NAMALWA (cell line): ENCODE measurements at places on chromosomes 6 and 20.

DNA sequence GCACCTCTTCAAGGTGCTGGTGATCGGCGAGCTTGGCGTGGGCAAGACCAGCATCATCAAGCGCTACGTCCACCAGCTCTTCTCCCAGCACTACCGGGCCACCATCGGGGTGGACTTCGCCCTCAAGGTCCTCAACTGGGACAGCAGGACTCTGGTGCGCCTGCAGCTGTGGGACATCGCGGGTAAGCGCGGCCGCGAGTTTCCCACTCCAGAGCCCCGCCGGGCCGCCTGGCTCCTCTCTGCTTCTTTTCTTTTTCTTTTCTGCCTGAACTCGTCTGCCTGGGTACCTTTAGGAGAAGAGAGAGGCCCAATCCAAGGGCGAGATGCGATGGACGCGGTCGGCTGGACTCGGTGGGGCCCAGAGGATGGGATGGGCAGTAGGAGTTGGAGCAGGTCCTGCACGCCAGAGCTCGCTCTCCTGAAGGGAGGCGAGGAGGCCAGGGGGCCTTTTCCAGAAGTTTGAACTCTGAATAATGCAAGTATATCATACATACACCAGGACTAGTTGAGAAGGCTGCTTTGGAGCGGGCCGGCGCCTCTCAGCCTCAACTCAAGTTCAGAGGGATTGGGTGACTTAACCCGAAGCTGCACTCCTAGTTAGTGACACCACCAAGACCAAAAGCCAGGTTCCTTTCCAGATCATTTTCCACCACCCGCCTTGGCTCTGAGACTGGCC, 445 bp downstream of the RAB32 start:
- no peak for DNase-seq

DNA sequence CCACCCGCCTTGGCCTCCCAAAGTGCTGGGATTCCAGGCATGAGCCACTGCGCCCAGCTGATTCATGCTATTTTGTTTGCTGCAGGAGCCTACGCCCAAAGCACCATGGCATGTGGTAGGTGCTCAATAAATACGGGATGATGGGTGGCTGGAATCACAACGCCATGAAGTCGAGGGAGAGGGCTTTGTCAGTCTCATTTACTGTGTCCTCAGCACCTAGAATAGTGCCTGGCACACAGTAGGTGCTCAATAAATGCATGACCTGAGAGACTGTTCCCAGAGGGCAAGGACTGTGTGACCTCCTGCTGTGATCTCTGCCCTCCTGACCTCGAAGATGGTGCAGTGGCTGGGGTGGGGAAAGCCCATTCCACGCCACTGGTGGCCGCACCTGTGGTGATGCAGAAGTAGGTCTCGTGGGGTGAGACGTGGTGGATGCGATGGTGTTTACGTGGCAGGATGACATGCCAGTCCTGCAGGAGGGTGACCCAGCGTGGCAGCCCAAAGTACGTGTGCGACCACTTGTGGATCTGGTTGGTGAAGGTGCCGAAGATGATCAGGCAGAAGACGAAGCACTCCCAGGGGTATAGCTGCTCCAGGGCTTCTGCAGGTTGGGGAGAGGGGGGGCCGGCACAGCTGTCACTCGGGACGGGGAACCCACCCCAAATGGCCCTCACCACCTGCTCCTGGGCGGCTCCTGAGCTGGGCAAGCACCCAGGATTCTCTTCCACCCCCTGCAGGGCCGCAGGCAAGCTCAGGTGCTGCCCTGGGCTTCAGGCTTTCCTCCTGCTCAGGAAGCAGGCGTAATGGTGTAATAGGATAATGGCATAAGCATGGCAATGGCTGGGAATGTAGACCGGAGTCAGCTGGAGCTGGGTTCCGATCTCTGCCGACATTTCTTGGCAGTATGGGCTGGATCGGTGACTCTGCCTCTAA, 14.9 kb upstream of the UBE2V1 start:
- no peak for DNase-seq

GRCh38 chr20:35711588-35712209, 12.5 kb downstream of the ROMO1 start:
- no peak for DNase-seq

DNA sequence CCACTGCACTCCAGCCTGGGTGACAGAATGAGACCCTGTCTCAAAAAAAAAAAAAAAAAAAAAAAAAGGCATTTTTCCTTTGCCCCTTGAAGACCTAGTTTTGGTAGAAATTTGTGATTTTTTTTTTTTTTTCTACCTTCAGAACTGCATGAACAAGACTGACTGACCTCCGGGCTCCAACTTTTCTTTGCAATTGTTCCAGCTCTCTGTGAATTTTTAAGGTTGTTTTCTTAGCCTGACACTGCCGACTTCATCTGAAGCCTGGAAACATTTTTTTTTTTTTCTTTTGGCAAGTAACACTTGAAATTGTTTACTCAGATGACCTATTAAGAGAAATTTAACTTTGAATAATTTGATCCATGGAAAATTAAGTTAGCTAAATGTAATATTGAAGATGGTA, 73.0 kb downstream of the SLC24A3 start:
- no peak for DNase-seq

GRCh38 chr20:1786486-1786885, 108.7 kb upstream of the SIRPA start:
- no peak for DNase-seq

GRCh38 chr6:14966096-14966905, 279.6 kb upstream of the JARID2 start:
- no peak for DNase-seq

- no peak for DNase-seq
Measured at GRCh38 chr20:31809661-31810060, 9.5 kb upstream of the MYLK2 start.

DNA sequence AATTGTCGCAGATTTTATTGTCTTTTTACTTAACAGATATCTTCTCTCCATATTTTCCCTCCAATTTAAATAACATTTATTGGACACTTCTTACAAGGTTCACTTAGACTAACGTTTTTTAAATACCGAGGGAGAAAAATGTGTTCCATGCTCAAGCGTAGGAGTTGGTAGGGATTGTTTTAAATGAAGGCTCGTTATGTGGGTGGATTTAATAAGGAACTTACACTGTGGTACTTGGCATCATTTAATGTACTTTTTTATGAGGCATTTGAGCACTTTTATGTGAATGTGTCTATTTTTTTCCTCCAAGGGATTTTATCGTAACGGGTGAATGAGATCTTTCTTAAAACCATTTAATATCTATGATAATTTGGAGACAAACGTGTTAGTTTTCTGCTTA, 125.0 kb upstream of the MTHFD1L start:
- DNase-seq = no peak

GRCh38 chr6:41874741-41875140, 20.4 kb downstream of the USP49 start:
- no peak for DNase-seq

DNA sequence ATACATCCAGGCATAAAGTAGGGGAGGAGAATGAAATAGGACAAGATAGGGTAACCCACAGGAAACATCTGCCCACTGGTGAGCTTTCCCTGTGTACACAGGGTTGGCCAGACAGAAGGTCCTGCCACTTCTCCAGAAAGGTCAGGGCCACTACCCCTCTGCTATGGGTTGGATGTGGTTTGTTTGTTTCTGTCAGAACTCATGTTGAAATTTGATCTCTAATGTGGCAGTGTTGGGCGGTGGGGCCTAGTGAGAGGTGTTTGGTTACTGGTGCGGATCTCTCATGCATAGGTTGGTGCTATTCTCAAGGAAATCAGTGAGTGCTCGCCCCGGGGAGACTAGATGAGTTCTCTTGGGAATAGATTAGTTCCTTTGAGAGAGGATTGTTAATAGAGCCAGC, 15.6 kb upstream of the MAS1 start:
- DNase-seq = no peak

- no peak for DNase-seq
Measured at GRCh38 chr6:14086701-14087100, 30.9 kb upstream of the CD83 start.

GRCh38 chr6:33944686-33945411, 141.0 kb upstream of the MLN start:
- DNase-seq = no peak

DNA sequence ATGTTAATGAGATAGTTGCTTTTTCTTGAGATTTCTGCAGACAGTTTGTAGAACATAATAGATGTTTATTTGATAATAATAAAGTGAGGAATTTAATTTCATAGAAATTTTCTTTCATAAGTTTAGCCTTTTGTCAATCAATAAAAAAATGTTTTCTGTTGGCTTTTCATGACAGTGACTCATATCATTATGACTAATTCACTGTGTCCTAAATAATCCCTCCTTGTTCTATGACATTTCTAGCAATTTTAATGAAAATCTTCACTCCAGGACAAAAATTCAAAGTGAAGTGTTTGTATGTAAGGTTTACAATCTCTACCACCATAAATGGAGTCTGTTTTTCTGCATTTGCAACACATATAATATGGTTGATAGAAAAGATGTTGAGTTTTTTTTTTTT, 109.9 kb downstream of the UTRN start:
- DNase-seq = no peak

- peak; percentile 76 for DNase-seq
Measured at GRCh38 chr6:146785001-146785585, 186.3 kb downstream of the ADGB start.

- DNase-seq = no peak
Measured at GRCh38 chr6:63716169-63716568, 80.6 kb downstream of the PHF3 start.

DNA sequence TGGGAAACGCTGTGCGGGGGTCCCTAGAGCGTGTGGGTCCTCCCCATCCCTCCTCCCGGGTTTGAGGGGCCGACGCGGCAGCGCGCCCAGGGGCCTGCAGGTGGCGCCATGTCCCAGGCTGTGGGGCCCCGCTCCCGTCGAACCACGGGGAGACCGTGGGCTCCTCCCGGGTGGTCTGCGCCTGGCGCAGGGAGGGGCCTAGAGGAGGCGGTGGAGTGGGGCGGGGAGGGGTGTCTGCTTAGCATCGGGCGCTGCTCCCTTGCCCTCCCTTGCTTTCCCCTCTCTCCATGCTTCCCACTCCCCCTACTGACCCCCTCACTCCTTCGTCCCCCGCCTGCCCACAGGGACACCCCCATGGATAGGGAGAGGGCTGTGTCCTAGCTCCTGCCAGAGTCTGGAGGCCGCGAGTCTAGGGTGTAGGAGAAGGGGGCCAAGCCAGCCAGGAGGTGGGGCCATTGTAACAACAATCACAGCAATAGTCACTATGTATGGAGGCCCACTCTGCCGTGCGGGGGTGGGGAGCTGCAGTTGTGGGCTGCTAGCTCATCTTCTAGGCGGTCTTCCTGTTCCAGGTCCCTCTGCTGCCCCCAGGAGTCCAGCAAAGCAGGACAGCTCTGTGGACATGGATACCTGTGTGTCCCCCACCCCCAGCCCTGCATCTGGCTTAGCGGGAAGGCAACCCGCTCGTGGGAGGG, 51.7 kb downstream of the CHMP4B start:
- peak; percentile 68 for DNase-seq

DNA sequence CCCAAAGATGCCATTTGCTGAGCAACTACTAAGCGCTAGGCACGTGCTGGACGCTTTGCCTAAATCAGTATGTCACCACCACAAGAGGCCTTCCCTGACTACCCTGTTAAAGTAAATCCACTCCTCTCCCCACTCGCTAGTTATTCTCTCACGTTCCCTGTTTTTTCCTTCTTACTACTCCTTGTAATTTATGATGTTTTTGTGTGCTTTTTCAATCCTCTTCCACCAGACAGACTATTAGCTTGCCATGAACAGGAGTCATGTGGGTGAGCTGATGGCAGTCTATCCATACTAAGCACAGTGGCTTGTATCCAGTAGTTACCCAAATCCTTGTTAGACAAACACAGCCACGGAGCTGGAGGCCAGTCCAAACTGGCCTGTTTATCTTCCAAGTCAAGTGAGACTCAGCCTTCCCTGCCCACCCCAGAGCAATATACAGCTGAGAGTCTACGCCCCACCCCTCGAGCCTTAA, 41.2 kb downstream of the C6orf132 start:
- DNase-seq = no peak
